Retinal pigment epithelial cell (primary cell): ENCODE measurements at places on chromosomes 5 and 9.
A peak's percentile ranks its signal among the peaks of the same experiment; 100 is the strongest.

- no peak for DNase-seq
Observed at GRCh38 chr5:110963495-110963894, 108.0 kb upstream of the TSLP start.

DNA sequence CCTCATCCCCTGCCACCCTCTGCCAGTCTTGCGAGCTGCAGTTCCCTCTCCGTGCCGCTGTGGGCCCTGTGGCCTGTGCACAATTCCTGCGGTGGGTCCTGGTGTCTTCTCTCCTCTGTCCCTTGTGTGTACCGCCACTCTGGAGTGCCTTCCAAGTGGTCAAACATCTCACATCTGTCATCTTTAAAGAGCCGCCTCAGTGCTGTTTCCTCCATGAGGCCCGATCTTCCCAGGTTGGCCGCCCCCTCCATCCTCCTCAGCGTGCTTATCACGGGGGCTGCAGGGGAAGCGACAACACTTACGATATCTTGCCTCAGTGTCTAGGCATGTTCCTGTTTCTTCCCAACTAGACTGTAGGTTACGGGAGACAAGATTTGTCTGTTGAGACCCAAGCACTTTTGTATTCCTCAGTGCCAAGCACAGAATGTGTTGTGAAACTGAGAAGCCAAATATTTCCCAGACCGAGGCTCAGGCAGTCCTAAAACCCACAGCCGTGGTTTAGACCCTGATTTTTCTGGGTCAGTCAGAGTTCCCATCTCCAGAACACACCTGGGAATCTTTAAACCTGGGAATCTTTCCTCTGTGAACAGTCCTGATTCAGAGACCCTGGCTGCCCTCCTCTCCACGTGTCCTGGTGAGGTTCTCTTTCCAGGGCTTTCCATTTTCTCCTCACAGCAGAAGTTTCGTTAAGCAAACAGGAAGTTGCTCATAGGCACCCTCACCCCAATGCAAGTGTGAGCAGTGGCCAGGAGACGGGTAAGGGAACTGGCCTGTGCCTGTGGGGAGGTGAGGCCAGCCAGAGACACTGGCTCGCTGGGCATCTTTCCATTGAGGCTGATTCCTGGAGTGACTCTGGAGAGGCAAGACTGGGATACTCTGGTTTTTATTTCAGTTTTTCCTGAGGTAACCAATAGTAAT, 28.8 kb downstream of the SLC46A2 start:
- no peak for DNase-seq

DNA sequence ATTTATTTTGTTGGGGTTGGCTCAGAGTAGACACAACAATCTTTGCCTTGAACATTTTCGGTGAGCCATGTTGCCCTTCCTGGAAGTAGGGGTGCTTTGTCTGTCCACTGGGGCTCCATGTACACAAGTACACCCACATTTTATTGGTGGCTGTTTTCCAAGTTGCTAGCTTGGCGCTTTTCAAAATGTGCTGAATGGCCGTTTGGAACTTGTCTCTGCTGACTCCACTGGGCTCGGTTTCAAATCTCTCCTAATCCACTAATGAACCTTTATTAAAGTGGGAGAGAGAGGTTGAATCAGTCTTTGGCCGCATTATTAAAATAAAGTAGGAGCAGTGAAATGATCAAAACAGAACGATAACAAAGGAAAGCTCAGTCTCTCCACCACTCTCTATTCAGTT, 64.6 kb upstream of the TAF11L2 start:
- peak; percentile 35 for DNase-seq

DNA sequence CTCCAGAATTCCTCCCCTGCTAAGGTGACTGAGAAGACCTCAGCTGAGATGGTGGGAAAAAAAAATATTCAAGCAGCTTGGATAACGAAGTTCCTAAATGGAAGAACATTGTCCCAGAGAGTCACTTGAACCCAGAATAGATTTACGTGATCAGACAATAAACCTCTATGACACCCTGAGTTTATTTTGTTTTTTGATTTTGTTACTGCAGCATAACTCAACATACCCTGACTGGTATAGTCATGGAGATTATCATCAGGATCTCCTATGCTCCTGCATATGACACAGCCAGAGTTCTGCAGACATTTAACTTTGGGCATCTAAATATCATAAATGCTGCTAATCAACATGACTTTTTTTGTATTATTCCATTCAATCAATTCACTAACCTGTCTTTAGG, 282.9 kb downstream of the RASEF start:
- DNase-seq: no peak
